ENCODE measurements at places on chromosomes 13 and 19. TPM values are rescaled to one million over a fixed set of nuclear protein-coding genes. Genes with fewer than 3 reads are reported as not detected.

- no peak for DNase-seq
- no peak overlapping the region for H3K27ac ChIP-seq
- no peaks in the 10 kb centered on the region for H3K36me3 ChIP-seq
- no peaks in the 10 kb centered on the region for H3K27me3 ChIP-seq
- peaks cover 18% of the 10 kb centered on the region for H3K4me1 ChIP-seq
Observed at GRCh38 chr19:18656337-18657086, 19.7 kb downstream of the KLHL26 start.

DNA sequence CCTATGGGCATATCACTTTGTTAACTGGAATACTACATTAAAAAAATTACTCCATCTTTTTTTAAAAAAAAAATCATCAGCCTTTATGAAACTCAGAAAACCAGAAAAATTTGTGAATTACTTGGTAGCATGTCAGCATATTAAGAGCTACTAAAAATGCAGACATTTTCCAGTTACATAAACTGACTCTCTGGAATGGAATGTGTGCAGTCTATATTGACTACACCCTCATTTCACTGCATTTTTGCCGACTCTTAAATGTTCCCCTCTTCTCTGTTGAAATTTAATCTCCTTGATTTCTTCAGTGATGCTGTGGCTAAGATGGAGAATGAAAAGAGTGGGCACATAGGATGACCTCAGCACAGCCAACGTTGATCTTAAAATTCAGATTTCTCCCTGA is 393.8 kb downstream of the ITGBL1 start:
- DNase-seq, result no peak
- no peak overlapping the region for H3K27ac ChIP-seq
- H3K27me3 ChIP-seq, result no peaks in the 10 kb centered on the region
- no peaks in the 10 kb centered on the region for H3K4me1 ChIP-seq

- H3K4me1 ChIP-seq, result no peaks in the 10 kb centered on the region
- DNase-seq, result no peak
- no peaks in the 10 kb centered on the region for H3K36me3 ChIP-seq
- H3K27me3 ChIP-seq, result no peaks in the 10 kb centered on the region
- no peak overlapping the region for H3K27ac ChIP-seq
Observed at GRCh38 chr13:67803118-67803517, 573.0 kb upstream of the PCDH9 start.

- no peaks in the 10 kb centered on the region for H3K36me3 ChIP-seq
- H3K4me1 ChIP-seq, result peaks cover 5% of the 10 kb centered on the region
- H3K4me3 ChIP-seq, result no peak overlapping the region
- H3K27ac ChIP-seq, result no peak overlapping the region
- H3K27me3 ChIP-seq, result no peaks in the 10 kb centered on the region
Observed at GRCh38 chr13:30840515-30840914, 65.6 kb upstream of the MEDAG start.

PCDH17 gene
- total RNA-seq, result 0.08 TPM

ZNF793 gene
- 0.62 TPM for total RNA-seq

DNA sequence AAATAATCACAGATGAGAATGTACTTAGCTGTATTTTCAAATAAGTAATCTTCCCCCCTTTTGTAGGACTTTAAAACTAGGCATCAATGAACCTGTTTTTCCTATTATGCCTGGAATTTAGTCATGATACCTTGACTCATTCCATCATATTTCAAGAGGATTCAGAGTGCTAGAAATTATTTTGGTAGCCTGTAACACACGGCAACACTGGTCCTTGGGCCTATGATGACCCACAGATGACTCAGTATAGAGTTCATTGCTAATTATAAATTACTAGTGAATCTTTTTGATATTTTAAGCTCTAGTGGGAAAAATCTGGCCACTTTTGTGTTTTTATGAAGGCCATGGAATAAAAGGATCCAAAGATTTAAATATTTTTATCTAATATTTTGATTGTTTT is 26.0 kb upstream of the GARRE1 start:
- H3K36me3 ChIP-seq, result peaks cover 23% of the 10 kb centered on the region
- no peaks in the 10 kb centered on the region for H3K27me3 ChIP-seq
- no peak for DNase-seq

DNA sequence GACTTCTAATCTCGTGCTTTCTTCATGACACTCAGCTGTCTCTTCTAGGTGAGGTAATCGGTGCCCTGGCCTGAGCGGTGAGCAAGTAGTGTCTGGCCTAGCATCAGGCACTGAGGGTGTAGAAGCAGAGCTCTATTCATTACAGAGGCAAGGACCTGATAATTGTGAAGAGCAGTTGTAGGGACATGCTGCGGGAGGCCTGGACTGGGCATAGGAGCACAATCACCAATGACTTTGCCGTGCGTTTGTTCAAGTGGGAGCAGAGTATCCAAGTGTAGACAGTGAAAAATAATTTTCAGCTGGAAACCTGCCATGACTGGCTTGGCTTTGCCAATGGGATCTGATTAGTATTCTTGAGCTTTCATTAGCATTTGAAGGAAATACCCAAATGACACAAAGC is 32.1 kb upstream of the DCLK1 start:
- no peak overlapping the region for H3K27ac ChIP-seq
- H3K36me3 ChIP-seq, result no peaks in the 10 kb centered on the region
- no peak overlapping the region for H3K4me3 ChIP-seq

SLC1A5 gene
- total RNA-seq, result 112 TPM

DNA sequence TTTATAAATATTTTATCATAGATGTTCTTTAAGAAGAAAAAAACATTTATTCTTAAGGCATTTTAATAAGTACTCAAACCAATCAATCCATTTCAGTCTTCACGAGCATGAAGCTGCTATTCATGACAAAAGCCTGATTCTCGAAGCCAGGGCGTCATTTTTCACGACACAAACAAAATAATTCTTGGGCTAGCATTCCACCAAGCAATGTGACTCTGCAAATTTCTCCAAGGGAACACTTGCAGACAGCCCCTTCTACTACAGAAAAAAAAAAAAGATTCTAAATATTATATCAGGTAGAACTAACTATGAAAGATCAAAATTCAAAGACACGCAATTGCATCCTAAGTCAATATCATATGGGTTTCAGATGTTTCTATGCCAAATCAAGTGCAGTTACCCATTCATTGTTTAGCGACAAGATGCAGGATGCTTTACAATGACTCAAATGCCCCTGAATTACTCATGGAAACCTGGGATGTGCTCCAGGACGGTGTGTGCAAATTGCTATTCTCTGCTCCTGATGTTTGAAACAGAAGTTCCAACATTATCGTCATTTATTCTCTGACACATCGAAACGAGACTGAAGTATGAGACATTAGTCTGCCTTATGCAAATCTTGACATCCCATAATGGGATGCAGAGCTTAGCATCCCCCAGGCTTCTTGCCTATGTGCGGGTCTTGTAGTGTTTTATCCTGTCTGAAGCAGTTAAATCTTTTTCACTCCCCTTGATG is 517.7 kb downstream of the MYO16 start:
- no peak overlapping the region for H3K4me3 ChIP-seq
- H3K27ac ChIP-seq, result no peak overlapping the region
- no peaks in the 10 kb centered on the region for H3K27me3 ChIP-seq
- H3K36me3 ChIP-seq, result no peaks in the 10 kb centered on the region
- H3K4me1 ChIP-seq, result no peaks in the 10 kb centered on the region
- no peak for DNase-seq

- no peak overlapping the region for H3K4me3 ChIP-seq
- H3K36me3 ChIP-seq, result no peaks in the 10 kb centered on the region
- H3K27me3 ChIP-seq, result no peaks in the 10 kb centered on the region
Observed at GRCh38 chr19:39936020-39936419, 1.6 kb upstream of the FCGBP start.

DNA sequence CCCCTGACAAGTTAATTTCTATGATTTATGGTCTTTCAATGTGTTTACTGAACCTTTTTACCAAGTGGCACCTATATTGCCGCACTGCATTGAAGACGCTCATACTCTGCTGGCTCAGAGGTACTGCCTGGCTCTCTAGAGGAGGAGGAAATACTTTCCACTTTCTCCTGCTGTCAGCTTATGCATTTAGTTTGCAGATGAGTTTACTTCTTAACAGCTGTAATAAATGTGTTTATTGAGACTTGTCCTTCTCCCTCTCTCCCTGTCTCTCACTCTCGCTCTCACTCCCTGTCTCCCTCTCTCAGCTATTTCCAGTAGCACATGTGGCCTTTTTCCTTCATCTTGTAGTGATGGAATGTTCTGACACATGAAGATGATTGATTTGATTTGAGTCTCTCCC is 60.3 kb upstream of the SPATA13 start:
- no peak overlapping the region for H3K4me3 ChIP-seq
- H3K36me3 ChIP-seq, result no peaks in the 10 kb centered on the region
- no peak for DNase-seq
- no peak overlapping the region for H3K27ac ChIP-seq

Measured in GM12878 (cell line).